ENCODE measurements at places on chromosomes 12 and 14.
A peak's percentile ranks its signal among the peaks of the same experiment; 100 is the strongest.

DNA sequence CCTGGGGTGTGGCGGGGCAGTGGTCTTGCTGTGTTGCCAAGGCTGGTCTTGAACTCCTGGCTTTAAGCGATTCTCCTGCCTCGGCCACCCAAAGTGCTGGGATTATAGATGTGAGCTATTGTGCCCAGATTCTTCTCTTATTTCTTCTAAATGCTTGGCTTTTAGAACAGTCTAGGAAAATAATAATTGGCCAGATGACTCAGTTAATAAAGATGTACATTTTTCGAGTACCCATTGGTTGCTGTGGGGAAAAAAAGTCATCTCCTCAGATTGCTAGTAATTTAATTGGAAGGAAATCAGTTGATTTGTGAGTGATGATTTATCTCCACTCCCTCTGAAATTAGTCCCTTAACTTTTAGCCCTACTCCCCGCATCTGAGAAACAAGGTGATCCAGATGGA, 45.5 kb downstream of the CHST11 start:
- no peak for DNase-seq

- DNase-seq = no peak
These were observed 429.4 kb downstream of the DIO2 start for GRCh38 chr14:79781882-79782281.

DNA sequence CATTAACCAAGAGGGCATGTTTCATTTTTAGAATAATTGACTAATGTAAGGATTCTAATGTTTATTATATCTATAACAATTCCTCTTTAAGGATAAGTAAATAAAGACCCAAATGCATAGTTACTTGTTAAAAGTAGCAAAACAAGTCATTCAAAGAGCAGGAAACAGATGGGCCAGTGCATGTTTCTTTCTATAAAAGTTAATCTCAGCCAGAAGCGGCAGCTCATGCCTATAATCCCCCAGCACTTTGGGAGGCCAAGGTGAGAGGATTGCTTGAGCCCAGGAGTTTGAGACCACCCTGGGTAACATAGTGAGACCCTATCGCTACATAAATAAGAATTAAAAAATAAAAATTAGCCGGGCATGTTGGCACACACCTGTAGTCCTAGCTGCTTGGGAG, 391.0 kb upstream of the RGS6 start:
- DNase-seq = no peak

DNA sequence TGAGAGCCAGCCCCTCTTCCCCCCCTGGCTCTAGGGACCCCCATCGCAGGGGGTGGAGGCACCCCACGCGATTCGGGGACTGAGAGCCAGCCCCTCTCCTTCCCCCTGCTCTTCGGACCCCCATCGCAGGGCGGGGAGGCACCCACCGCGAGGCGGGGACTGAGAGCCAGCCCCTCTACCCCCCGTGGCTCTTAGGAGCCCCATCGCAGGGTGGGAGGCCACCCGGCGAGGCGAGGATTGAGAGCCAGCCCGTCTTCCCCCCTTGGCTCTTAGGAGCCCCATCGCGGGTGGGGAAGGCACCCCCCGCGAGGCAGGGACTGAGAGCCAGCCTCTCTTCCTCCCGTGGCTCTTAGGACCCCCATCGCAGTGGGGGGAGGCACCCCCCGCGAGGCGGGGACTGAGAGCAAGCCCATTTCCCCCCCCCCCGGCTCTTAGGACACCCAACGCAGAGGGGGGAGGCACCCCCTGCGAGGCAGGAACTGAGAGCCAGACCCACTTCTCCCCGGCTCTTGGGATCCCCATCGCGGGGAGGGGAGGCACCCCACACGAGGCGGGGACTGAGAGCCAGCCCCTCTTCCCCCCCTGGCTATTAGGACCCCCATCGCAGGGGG, 45.6 kb downstream of the DDX11 start:
- DNase-seq = no peak

DNA sequence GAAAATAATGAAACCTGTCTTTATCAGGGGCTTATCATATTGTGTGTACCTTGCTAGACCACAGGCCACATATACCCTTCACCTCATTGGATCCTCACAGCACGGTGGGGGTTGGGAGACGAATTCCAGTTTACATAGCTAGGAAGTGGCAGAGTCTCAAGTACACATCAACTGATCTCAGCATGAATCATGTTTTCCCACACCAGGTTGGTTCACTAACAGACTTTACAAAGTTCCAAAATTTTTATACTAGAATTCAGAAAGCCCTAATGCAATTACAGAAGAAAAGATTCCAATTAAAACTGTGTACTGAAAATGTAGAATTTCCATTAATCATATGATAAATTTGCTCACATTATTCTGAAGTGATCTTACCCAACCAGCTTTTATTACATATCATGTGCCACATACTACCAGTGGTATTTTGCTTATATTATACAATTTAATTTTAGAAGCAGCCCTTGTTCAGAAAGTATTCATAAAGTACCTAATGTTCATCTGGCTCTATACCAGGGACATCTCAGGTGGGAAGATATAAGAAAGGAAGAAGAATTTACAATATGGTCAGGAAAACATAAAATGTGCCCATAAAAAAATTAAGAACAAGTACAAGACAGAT, 196.2 kb downstream of the ITPR2 start:
- no peak for DNase-seq

GRCh38 chr12:48765753-48766162, 23.1 kb downstream of the ADCY6 start:
- no peak for DNase-seq

DNA sequence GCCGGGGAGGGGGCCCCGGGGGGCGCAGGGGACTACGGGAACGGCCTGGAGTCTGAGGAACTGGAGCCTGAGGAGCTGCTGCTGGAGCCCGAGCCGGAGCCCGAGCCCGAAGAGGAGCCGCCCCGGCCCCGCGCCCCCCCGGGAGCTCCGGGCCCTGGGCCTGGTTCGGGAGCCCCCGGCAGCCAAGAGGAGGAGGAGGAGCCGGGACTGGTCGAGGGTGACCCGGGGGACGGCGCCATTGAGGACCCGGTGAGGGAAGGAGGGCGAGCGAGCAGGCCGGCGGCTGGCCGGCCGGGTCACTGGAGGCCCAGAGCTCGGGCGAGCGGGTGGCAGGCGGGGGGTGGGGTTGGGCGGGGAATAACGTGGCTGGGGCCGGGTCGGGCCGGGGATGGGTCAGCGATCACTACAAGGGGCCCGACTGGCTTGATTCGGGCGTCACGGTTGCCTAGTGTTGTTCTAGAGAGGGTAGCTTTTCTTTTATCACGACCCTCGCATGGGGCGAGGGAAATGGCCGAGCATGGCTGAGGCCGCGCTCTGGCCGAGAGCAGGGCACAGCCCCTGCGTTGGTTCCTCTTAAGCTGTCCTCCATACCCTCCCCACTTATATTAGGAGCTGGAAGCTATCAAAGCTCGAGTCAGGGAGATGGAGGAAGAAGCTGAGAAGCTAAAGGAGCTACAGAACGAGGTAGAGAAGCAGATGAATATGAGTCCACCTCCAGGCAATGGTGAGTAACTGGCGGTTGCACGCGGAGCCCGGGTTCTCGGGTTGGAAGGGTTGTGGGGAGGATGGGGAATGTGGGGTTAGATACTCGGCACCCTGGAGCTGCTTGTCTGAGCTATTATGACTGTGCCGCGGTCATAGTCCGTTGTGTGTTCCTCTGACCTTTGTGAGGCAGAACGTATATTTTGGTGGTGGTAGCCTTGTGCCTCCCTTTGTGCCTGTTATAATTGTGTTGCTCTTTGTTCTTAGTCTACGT, 603 bp downstream of the PABPN1 start:
- DNase-seq = peak; percentile 5

DNA sequence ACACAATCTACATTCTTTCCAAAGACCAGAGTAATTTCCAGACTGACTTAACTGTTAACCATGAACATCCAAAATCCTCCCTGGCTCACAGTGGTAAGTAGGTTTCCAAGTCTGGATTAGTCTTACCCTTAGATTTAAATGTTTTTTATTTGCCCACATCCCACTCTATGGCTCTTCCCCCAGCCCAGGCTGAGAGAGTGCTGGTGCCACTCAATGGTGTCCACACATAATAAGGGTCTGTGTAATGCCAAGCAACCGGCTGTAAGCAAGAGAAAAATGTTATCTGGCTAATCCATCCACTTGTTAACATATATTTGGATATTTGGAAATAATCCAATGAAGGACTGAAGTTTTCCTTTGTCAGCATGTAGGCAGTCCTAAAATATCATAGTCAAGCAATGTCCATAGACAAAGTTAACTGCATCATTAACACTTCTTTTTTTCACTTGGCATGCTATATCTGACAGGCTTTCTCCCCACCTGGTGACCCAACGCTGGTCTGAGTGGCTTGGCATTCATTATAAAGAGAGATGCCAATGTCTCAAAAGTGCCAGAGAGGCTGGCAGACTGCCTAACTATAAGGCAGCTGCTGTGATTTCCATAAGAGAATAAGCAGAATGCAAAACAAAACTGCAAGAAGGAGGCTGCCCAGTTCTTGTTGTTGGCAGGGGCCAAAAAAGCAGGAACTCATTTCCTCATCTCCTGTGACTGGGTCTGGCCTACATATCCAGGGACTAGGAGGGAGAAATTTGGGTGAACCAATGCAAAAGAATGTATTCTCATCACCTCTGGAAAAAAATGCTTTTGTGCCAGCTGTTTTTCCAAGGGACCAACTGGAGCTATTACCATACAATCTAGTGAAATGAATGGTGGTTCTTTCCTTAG, 13.9 kb upstream of the HOXC13 start:
- no peak for DNase-seq

DNA sequence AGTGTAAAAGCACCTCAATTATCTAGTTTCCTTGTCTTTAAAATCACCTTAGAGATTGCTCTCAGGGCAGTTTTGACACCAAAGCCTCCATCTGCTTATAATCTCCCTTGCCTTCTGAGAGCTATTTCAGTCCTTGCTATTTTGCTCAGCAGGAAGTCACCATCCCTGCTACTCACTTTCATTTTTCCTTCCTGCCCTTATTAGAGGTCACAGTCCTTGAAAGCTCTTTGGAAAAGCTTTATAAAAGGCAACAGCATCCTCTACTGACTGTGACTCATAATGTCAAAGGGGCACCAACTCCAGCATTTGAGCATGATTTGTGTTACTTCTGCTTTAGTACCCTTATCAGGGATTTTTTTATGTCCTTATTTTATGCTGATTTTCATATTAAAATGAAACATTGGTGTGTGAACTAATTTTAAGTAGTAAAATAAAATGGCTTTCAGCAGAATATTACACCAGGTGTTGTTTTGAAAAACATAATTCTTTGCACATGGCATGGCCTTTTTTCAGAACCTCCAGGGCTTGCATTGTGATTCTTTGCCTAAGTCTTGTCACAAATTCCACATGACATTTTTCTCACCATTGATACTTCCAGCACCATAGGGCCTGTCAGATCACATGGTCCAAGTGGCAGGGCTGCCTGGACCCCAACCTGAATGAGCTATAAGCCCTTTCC, 213.0 kb downstream of the ADAMTS20 start:
- DNase-seq = no peak

DNA sequence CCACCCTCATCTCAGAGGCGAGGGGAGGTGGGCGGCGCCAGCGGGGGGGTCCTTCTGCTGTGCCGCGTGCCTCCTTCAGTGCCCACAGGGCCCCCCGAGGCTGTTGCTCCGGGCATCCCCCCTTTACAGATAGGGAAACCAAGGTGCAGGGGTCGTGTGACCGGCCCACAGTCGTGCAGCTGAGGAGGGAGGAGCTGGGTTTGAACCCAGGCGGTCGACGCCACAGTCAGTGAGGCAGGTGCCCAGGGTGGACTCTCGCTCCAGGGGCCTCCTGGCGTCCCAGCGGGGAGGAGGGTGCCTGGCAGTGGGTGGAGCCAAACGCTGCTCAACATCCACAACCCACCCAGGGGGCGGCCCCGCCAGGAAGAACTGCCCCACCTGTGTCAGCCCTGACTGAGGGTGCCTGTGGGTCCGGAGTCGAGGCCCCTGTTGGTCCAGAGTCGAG, 8.6 kb downstream of the GALNT9 start:
- DNase-seq = no peak

GRCh38 chr12:69231479-69231878, 7.9 kb upstream of the CPSF6 start:
- DNase-seq = no peak

DNA sequence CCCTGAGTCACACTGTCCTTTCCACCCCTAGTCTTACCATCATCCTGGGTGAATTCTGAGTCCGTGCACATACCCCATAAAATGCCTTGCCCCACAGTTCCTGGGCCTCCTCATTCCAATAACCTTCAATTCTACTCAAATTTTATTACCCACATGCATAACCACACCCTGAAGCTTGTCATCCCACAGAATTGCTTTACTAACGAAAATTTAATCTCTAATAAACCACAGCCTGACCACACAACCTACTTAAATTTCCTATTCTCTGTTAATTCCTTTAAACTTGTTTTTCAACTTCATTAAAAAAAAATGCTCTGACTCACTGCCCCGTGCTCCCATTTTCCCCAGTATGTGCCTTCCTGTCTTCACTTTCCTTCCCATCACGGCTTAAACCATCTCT, 205.9 kb downstream of the PHLDA1 start:
- no peak for DNase-seq

- DNase-seq = no peak
These were observed 15.6 kb downstream of the BCL2L14 start for GRCh38 chr12:12086362-12086761.

DNA sequence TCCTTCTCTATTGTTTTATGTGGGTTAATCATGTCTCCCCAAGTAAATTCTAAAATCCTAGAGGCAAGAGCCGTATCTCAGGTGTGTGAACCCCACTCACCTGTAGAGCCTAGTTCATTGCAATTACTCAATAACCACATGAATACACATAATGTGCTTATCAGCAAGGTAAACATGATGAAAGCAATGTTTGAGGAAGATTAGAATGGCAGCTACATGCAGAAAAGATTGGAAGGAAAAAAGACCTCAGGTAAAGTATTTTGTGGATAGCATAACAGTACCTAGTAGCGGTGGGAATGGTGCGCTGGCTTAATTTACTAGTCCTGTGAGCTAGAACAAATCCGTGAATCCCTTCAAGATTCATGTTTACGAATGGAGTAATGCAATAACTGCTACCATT, 5.3 kb upstream of the KRAS start:
- DNase-seq = no peak

GRCh38 chr12:44334347-44334746, 498.5 kb downstream of the TMEM117 start:
- no peak for DNase-seq

DNA sequence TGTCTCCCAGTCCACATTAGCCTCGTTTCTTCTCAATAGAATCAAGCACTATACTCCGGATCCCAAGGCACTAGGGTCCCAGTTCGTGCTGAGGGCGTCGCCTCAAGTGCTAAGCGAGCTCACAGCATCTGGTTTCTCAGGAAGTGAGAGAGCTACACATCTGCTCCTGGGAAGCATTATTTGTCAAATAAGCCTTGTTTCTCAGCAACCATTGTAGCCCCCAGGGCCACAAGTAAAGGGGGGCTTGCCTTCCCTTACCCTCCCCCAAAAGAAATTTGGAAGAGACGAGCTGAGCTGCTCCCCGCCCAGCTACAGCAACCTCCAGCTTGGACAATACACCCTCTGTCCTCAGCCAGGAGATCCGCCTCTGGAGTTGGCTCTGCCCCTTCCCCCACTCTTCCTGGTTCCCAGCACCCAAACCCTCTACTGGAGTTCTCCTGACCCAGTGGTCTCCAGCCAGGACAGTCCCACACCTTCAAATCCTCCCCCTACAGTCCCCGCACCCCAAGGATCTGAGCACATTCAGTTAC, 5.7 kb upstream of the TNS2 start:
- no peak for DNase-seq

Data from stimulated activated CD8-positive, alpha-beta memory T cell treated with anti-CD3 and anti-CD28 coated beads, Interleukin-4, amount 100 ng/mL, for 4 hours (primary cell).